ENCODE measurements at places on chromosomes 2 and 18.

DNA sequence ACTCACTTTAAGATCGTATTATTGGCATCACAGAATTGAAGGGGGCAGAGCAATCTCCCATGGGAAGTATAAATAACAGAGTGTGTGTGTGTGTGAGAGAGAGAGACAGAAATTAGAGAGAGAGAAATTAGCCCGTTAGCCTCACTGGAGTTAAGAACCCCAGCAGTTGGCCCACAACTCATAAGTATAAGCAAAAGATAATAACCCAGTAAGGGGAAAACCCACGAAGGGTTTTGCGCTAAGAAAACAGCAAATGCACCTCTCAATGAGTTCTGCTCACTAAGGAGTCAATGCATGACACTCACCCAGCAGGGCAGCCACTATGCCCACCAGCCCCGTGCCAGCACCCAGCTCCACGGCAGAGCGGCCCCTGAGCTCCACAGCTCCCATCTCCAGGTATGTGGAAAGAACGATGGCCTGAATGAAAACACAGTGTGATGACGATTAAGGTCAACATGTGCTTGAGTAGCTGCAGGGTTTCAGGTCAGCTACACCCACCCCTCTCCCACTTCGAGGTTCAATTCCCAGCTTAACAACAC is 3.6 kb downstream of the METTL21A start:
- no peaks in the 10 kb centered on the region for H3K36me3 ChIP-seq
- no peak for DNase-seq
- no peak overlapping the region for H3K4me3 ChIP-seq
- no peaks in the 10 kb centered on the region for H3K27me3 ChIP-seq
- H3K27ac ChIP-seq: no peak overlapping the region

- H3K4me1 ChIP-seq: no peaks in the 10 kb centered on the region
- H3K4me3 ChIP-seq: no peak overlapping the region
- no peaks in the 10 kb centered on the region for H3K36me3 ChIP-seq
- no peak overlapping the region for H3K27ac ChIP-seq
- H3K27me3 ChIP-seq: no peaks in the 10 kb centered on the region
Measured at GRCh38 chr2:216877085-216877484, 17.2 kb upstream of the TNP1 start.

DNA sequence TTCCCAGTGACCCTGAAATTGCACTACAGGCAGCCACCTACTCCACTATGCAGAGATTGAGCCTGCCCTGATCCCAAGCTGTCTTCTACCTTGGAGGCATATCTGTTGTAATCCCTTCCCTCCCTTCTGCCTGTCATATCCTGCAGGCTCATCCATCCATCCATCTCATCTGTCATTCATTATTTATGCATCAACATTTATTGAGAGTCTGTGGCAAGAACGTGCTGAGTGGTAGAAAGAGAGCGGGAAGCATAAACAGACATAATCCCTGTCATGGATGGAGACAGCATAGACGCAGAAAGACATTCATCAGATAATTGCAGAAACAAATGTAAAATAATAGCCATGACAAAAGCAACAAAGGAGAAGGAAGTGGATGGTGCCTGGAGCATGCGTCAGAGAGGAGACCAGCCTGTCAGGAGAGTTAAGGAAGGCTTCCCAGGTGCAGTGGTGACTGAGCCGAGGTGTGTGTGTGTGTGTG is 110.7 kb upstream of the STPG4 start:
- H3K27me3 ChIP-seq: no peaks in the 10 kb centered on the region
- H3K36me3 ChIP-seq: no peaks in the 10 kb centered on the region
- peak; percentile 51 for DNase-seq
- H3K27ac ChIP-seq: no peak overlapping the region

DNA sequence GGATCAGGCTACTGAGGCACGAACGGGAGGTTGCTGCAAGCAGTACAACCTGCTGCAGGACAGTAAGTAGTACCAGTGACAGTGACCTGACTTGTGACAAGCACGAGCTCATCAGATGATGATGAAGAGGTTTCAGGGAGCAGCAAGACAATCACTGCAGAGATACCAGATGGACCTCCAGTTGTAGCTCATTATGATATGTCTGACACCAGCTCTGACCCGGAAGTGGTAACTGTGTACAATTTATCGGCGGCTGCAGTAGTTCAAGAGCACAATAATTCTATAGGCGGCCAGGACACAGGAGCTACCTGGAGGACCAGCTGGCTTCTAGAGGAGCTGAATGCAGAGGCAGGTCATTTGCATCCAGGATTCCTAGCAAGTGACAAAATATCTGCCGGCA is 64.0 kb upstream of the GULP1 start:
- H3K27ac ChIP-seq: no peak overlapping the region
- H3K36me3 ChIP-seq: no peaks in the 10 kb centered on the region
- H3K4me1 ChIP-seq: no peaks in the 10 kb centered on the region
- no peak overlapping the region for H3K4me3 ChIP-seq
- no peaks in the 10 kb centered on the region for H3K27me3 ChIP-seq

- DNase-seq: no peak
- H3K27ac ChIP-seq: no peak overlapping the region
- no peak overlapping the region for H3K4me3 ChIP-seq
- no peaks in the 10 kb centered on the region for H3K4me1 ChIP-seq
Measured at GRCh38 chr2:7835151-7835550, 846.7 kb upstream of the ID2 start.

DNA sequence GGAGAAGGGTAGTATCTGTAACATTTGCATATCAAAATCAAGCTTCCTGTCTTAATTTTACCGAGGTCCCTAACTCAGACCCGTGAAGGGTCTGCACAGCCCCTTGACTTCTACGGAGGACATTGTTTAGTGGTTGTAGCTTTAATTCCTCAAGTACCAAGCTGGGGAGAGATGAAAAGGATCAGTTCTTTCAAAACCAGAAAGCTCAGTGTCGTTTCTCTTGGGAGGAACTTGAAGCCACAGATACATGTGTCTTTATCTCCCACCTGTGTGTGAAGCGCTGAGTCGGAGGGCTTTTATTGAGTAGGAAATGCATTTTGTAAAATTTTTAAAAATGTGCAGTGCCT is 263.6 kb downstream of the GBX2 start:
- H3K4me1 ChIP-seq: no peaks in the 10 kb centered on the region
- H3K36me3 ChIP-seq: no peaks in the 10 kb centered on the region
- H3K27ac ChIP-seq: no peak overlapping the region
- H3K4me3 ChIP-seq: no peak overlapping the region

- H3K4me3 ChIP-seq: no peak overlapping the region
- H3K27me3 ChIP-seq: no peaks in the 10 kb centered on the region
- H3K4me1 ChIP-seq: peaks cover 3% of the 10 kb centered on the region
- H3K27ac ChIP-seq: no peak overlapping the region
Measured at GRCh38 chr18:63981719-63982118, 11.8 kb downstream of the SERPINB8 start.

- DNase-seq: no peak
- no peak overlapping the region for H3K4me3 ChIP-seq
- H3K36me3 ChIP-seq: no peaks in the 10 kb centered on the region
- no peaks in the 10 kb centered on the region for H3K27me3 ChIP-seq
Measured at GRCh38 chr18:53894675-53895442, 329.6 kb downstream of the MBD2 start.

DNA sequence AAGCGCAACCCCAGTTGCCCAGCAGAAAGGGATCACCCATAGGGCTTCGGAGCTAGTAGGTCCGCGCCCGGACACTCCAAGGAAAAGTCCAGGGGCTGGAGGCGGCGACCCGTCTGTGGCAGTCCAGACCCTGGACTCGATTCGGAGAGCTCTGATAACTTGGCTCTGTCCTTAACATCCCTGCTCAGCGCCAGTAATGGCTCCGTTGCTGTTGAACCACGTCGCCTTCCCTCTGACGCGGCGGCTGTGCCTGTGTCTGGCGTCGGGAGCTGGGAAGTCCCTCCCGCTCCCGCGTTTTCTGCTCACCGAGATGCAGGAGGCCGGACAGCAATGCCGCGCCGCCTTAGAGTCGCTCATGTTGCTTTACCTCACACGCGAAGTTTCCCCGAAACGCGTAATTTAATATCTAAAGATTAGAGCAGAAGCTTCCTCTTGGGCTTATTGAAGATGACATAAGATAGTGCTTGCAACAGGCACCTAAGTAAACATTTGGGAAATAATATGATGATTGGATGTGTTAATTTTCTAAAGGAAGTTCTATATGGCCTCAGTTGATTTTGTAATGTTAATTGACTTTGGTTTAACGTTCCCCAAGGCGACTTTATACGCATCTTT is 1.3 kb upstream of the ZBTB14 start:
- H3K27ac ChIP-seq: peak overlapping the region; percentile 81
- peak overlapping the region; percentile 60 for H3K4me3 ChIP-seq
- H3K36me3 ChIP-seq: no peaks in the 10 kb centered on the region
- H3K27me3 ChIP-seq: peaks cover 2% of the 10 kb centered on the region

DNA sequence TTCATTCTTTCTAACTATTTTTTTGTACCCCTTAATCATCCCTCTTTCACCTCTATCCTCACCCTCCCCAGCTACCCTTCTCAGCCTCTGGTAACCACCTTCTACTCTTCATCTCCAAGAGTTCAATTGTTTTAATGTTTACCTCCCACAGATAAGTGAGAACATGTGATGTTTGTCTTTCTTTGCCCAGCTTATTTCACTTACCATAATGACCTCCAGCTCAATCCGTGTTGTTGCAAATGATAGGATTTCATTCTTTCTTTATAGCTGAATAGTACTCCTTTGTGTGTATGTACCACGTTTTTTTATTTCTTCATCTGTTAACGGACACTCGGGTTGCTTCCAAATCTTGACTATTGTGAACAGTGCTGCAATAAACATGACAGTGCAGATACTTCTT is 22.1 kb upstream of the TMEM37 start:
- H3K4me1 ChIP-seq: no peaks in the 10 kb centered on the region
- no peak overlapping the region for H3K4me3 ChIP-seq
- no peak overlapping the region for H3K27ac ChIP-seq
- no peak for DNase-seq

Data from fibroblast of lung (primary cell).